ENCODE measurements at places on chromosomes 16 and 17.

DNA sequence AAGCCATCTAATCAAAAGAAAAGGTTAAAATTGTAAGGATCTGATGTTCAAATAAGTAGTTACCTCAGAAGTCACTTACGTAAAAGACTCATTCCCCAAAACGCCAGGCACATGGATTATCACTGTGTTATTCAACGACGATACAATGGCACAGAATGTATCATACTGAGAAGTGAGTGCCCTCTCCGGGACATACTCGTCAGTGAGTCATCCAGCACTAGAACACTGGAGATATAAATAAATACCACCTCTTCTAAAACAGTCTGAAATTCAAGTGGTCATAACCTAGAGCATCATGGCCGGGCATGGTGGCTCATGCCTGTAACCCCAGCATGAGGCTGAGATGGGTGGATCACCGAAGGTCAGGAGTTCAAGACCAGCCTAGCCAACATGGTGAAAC is 24.9 kb downstream of the USP31 start:
- no peak for DNase-seq

GRCh38 chr16:54326266-54326662 is 39.7 kb upstream of the IRX3 start:
- DNase-seq, result no peak

- no peak for DNase-seq
These were observed 92.9 kb downstream of the PCTP start for GRCh38 chr17:55843785-55844184.

DNA sequence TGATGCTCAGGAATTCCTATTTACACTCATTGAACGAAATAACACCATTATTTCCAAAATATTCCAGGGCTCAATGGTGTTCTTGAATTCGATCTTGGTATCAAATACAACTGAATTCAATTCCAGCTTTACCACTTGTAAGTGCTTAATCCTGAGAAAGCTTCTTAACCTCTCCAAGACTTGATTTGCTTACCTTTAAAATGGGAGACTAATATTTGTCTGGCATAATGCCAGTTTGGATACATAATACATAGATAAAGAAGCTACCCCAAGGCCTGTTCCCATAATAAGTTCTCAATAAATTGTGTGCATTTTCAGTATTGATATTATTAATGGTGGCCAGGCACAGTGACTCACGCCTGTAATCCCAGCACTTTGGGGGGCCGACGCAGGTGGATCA is 368.9 kb upstream of the MAF start:
- no peak for DNase-seq

DNA sequence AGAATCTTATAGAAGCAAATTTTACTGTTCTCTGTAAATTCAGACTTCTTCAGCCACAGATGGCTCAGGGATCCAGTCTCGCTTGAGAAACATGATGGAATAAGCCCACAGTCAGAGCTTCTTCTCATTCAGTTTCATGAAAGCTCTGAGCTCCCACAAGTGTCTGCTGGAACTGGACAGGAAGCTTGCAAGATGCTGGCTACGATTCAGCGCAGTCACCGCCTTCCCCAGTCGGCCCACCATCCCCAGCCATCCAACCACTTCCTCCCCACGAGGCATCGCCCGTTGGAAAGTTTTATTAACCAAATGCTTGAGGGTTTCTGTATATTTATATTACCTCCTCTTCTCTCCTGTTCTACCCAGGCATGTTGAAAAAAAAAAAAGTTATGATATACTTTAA is 171.7 kb downstream of the ZFHX3 start:
- no peak for DNase-seq

GRCh38 chr16:11793840-11794239 is 3.2 kb downstream of the ZC3H7A start:
- peak; percentile 16 for DNase-seq

DNA sequence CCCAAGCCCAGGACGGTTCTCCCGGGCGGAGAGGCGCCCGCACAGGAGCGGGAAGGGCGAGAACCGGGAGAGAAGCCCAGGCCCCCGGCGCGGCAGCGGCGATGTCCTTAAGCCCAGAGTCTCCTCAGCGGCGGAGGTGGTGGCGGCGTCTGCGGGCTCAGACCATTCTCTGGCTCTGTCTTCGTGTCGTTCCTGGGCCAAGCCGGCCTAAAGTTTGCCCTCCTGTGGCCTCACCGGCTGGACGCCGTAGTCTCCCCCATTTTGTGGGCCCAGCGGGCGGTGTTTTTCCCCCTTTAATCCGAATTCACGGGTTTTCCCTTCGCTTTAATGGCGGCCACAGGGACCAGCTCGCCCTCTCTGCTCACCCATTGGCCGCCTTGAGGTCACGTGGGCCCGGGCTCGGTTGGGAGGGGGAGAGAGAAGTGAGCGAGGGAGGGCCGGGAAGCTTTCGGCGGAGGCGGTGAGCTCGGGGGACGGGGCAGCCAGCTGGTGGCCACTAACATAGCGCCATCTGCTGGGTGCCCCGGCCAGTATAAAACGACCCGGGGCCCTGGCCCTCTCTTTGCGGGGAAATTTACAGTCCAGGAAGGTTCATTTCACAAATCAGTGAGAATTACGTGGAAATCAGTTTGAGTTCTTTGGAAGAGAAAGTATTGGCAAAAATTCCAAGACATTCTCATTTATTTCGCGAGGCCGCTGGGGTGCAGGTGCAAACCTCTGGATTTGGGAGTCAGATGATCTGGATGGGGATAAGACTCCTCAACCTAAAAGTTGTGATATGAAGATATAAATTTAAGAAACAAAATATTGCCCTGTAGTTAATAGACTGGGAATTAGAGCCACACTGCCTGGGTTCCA is 762 bp upstream of the MED13 start:
- DNase-seq, result peak; percentile 98

- no peak for DNase-seq
These were observed 58.5 kb downstream of the NLK start for GRCh38 chr17:28100936-28101335.

GRCh38 chr16:12412890-12413289 is 390.8 kb downstream of the CPPED1 start:
- DNase-seq, result no peak

GRCh38 chr16:89404561-89404960 is 85.8 kb downstream of the ANKRD11 start:
- no peak for DNase-seq

DNA sequence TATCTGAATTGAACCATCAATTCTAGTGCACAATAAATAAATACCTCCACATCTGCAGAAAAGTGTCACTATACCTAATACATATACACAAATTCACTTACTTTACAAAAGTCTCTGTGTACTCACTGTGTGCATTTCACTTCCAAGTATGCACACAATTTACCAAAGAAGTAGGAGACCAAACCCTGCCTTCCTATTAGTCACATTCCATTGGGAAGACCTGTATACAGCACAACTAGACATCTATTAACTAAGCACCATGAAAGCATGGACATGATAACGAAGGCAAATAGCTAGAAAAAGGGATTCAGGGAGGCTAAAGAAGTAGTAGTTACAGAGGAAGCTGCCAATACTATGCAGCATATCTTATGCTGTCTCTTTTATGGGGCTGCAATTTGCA is 139.5 kb downstream of the SNX11 start:
- DNase-seq, result no peak

DNA sequence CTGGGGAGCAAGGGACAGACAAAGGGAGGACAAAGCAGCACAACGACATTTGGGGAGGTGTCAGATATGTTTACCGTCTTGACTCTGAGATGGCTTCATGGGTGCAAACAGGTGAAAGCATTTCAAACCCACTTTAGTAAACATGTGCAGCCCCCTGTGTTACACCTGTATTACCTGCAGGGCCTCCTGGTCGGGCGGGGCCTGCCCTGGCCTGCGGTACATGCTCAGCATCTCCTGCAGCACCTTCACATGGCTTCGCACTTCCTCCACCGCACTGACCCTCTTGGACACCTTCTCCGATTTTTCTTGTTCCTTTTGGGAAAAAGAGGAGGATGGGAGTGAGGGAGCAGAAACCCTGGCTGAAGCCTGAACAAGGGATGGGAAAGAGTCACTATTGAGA is 24.5 kb downstream of the GGA2 start:
- DNase-seq, result no peak

- DNase-seq, result no peak
These were observed 18.9 kb downstream of the PLEKHG4 start for GRCh38 chr16:67298277-67298676.

- DNase-seq, result no peak
These were observed 17.7 kb upstream of the KCTD5 start for GRCh38 chr16:2664574-2664982.

- no peak for DNase-seq
These were observed 399.9 kb upstream of the CDH11 start for GRCh38 chr16:65521633-65522328.

GRCh38 chr17:1829592-1830257 is at the start of the genes RPA1 and SMYD4:
RPA1 (plus strand) TSS chr17:1830005; CDS start chr17:1830094, 89 bp downstream.
SMYD4 (minus strand) TSS chr17:1829902; CDS start chr17:1827994, 1,908 bp downstream.
- peak; percentile 90 for DNase-seq

GRCh38 chr17:45131616-45132319 is 547 bp downstream of the PLCD3 start:
- DNase-seq, result peak; percentile 63

GRCh38 chr17:2347805-2348685 is 10.7 kb downstream of the SGSM2 start:
- no peak for DNase-seq

- peak; percentile 49 for DNase-seq
These were observed 91.2 kb downstream of the ZNF778 start for GRCh38 chr16:89308391-89309333.

- no peak for DNase-seq
These were observed 23.4 kb downstream of the ATPAF2 start for GRCh38 chr17:18015593-18015992.

- no peak for DNase-seq
These were observed 52.2 kb downstream of the BCAS3 start for GRCh38 chr17:60729854-60730253.

- DNase-seq, result no peak
These were observed 20.7 kb downstream of the WFDC1 start for GRCh38 chr16:84315422-84315821.

DNA sequence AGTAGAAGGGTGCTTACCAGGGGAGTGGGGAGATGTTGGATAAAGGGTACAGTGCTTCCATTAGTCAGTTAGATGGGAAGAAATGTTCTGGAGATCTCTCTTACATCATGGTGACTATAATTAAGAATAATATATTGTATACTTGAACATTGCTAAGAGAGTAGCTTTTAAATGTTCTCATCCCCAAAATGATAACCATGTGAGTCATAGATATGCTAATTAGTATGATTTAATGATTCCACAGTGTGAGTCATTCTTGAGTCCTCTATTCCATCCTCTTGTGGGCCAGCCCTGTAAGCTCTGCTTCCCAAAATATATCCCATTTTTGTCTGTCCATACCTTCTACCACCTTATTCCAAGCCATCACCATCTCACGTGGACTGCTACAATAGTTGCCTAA is 80.6 kb upstream of the CDH11 start:
- no peak for DNase-seq

DNA sequence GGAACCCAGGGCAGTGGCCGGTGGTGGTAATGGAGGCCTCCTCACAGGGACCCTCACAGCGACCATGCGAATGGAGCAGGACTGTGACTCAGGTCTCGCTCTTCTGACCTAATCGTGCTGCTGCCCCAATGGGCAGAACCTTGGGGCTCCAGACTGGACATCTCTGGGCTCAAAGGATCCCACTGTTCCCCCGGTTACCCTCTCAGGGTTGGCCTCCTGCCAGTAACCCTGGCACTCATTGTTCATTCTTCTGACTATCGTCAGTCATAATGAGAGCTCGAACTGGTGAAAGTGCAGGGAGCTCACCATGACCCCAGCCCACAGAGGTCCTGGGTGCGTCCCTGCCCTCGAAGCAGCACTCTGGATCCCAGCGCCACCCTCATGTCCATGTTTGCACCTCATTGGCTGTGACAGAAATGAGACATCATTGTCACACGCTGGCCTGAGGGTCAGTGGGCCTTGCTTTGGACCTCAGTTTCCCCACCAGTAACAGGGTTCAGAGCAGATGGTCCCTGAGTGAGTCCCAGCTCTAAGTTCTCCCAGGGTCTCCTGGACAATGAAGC is 4.0 kb upstream of the NPRL3 start:
- DNase-seq, result no peak

DNA sequence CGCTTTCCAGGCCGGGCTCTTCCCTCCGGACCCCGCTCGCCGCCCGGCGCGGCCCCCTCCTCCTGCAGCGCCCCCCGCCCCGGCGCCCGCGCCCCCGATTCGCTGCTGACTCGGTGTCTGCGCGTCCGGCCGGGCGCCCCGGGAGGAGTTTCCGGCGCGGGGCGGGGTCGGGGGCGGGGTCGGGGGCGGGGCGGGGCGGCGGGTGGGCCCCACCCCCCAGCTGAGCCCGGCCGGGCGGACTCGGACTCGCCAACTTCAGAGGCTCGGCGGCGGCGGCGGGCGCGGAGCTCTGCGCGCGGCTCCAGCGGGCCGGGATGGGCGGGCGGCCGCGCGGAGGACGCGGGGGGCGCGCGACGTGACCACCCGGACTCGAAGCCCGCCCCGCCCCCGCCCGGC is at the start of gene METRNL:
TSS of gene METRNL (plus strand) at position 258 of the 396 bp plus-strand sequence. CDS start 207 bp downstream, outside the sequence.
- peak; percentile 61 for DNase-seq

DNA sequence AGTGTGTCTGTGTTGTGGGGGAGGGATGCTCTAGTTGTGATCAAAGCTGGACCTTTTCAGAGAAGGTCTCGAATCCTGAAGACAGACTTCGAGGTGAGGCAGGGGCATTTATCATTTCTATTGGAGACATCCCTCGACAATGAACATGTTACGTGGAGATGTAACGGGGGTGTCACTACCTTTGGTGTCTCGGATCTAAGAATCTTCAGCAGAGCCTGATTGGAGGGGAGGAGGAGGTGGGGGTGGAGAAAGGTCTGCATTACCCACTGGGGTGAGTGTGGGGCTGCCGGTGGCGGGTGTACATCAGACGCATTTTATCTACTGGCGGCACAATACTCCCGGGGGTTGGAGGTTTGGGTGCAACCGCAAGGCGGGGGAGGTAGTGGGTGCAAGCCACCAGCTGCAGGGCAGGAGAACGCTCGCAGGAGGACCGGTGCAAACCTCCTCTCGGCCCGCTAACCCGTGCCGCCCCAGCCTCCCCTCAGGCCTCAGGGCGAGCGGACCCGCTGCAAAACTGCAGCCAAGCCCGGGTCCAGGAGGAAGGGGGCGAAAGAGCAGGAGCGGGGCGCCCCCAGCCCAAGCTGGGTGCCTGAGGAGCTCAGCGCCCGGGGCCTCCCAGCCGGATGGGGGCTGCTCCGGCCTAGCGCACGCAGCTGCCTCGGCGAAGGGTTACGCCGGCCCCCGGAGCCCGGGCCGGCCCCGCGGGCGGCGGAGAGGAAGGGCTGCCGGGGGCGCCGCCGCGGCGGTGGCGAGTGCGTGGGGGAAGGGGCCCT is 735 bp downstream of the ZNF652 start:
- peak; percentile 92 for DNase-seq
